ENCODE measurements at places on chromosomes 12 and 14.

GRCh38 chr12:71032933-71033332 is 112.4 kb upstream of the PTPRR start:
- DNase-seq: no peak

DNA sequence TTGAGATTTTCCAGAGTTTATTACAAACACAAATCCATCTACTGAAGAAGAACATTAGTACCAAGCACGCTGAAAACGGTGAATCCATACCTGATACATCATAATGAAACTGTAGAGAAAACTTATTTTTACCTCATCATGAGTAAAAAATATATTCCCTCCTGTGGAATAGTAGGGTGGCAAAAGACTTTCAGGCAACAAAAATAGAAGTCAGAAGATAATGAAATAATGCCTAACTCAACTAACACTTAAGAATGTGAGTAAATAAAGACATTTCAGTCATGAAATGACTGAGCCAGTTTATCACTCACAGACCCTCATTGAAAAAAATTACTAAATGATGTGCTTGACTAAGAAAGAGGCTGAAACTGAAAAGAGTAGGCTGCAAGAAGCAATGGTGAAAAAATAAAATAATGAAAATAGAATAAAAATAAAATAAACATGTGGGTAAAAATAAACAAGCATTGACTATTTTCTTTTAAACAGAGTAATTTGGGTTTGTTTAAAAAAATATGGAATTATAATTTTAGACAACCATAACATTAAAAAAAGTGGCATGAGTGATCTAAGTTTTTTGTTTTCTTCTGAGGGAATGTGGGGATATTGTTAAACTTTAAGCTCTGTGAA is 148.6 kb downstream of the ASCL1 start:
- DNase-seq: no peak

DNA sequence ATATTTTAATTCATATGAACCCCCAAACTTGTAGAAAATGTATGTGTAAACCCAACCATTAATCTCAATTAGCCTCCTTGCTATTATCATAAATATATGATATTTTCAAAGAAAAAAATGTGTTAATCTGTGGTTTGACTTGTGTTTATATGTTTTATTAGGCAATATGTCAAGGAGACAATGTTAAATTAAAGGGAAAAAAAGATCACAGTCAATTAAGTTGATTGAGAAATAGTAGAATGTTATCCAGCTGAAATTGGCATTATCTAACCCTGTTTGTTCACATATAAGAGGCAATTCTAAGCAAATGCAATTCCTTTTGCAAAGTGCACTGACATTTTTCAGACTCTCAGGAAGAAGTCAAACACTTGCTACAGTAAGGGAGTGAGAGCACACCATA is 745.3 kb downstream of the C12orf50 start:
- no peak for DNase-seq

GRCh38 chr12:123062681-123063486 is 82.4 kb downstream of the ARL6IP4 start:
- DNase-seq: peak; percentile 48

- no peak for DNase-seq
Observed at GRCh38 chr14:54533100-54533499, 23.4 kb downstream of the CGRRF1 start.

Measured in stromal cell of bone marrow (primary cell).